ENCODE measurements at places on chromosomes 2 and 18. TPM values are rescaled to one million over a fixed set of nuclear protein-coding genes. Genes with fewer than 3 reads are reported as not detected.

Gene TUBB8B
- total RNA-seq, result not detected

Gene PTPRN
- 0.47 TPM for total RNA-seq

GRCh38 chr2:213763963-213764362, 479.7 kb downstream of the SPAG16 start:
- DNase-seq, result no peak

Gene CFC1
- not detected for total RNA-seq

DNA sequence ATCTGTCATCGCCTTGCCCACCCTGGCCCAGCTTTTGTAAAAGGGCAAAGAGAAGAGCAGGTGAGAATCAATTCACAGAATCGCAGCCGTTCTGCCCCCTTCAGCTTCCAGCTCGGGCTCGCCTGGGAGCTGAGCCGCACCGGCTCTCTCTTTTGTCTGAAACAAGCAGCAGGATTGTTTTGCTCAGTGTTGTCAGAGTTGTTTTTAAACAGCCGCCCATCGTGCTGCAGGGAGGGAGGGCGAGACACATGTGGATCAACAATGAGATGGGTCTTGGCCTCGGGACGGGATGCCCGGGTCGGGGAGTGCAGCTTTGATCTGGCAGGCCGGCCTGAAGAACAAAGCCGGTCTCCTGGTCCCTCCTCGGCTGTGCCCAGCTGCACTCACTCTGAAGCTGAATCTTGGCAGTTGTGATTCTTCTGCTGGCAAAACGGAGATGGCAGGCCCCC, 39.7 kb upstream of the HDAC4 start:
- DNase-seq, result no peak

Gene ASXL3
- 0.47 TPM for total RNA-seq

DNA sequence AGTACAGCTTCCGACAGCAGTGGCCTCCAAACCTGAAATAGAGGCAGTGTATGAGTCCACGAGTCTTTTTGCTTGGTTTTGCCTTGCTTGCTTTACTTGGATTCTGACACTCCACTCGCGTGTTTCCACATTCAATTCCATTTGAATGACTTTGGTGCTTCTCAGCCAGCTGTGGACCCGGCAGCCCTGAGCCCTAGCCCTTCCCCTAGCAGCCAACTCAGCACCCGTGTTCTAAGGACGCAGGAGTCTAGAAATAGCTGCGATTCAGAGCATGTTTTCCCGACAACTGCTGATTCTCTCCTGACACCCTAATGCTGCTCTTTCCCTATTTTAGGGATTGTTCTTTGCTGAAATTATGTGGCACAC, 20.6 kb downstream of the LRRFIP1 start:
- DNase-seq, result no peak

DNA sequence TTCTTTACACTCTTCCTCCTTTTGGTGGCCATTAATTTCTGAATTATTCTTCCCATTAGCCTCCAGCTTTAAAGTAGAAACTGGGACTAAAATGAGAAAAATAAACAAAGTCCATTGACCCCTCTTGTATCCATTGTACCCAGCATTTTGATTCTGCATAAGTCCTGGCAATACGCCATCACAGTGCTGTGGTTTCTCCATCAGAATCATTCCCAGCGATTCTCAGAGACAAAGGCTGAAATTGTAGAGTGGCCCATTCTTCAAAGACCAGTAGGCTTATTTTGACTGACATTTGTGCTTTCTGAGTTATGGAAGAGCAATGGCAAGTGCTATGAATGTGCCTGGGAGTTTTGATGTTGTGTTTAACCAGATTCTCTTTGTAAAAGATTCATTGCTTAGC, 199.3 kb upstream of the GALNT5 start:
- no peak for DNase-seq

DNA sequence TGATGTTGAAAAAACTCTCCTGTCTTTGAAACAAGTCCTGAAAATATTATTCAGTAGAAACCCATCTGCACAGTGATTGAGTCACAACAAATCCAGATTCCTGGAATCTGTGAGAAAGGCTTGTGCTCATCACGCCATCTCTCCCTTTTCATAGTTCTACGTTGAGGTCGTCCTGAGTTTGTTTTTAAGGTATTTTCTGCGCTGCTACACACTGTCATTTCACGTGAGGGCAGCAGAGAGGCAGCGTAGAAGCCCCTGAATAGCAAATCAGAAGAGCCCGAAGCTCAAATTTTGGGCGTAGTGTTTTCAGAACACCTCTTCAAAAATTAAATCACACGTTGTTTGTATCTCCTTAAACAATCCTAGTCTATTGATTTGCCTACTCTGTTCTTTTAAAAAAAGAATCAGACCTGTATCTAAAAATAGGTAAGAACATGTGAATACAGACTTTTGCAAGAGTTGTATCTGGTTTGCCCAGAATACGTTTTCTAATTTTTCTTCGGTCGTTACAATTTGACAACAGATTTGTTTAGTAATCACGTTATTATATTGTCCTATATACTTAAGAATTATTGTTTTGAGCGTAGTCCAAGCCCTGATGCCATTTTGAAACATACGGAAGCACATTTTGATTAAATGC, 61.6 kb upstream of the SLC38A11 start:
- DNase-seq, result no peak

DNA sequence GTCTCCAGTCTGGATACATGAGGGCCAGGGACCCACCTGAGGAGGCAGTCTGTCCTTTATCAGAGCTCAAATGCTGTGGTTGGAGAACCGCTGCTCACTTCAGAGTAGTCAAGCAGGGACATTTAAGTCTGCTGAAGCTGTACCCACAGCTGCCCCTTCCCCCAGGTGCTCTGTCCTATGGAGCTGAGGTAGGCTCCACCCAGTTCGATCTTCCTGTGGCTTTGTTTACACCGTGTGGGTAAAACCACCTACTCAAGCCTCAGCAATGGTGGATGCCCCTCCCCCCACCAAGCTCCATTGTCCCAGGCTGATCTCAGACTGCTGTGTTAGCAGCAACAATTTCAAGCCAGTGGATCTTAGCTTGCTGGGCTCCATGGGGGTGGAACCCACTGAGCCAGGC, 731.4 kb upstream of the HS6ST1 start:
- DNase-seq, result no peak

Gene LRRTM1
- not detected for total RNA-seq

- no peak for DNase-seq
These were observed 118.3 kb downstream of the FIGN start for GRCh38 chr2:163617517-163617916.

DNA sequence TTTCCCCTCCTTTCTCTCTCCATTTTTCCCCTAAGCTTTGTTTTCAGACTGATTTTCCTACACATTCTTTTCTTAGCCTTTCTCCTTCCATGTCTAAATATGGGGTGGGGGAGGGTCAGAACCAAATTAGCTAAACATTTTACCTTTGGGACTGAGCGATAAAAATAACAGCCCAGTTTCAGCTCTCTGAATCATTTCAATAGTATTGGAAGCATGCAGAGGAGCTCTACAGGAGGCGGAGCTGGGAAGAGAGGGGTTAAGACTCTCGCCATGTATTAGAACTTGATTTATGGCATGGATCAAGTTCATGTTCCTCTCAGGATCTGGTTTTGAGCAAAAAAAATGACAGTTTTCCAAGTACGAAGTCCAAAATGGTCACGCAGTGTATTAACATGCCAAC, 109.1 kb downstream of the CPO start:
- DNase-seq, result no peak

Gene KIF1A
- total RNA-seq, result 1.2 TPM

GRCh38 chr2:20551945-20552328, 99.0 kb downstream of the HS1BP3 start:
- no peak for DNase-seq

Gene REG3G
- total RNA-seq, result not detected

DNA sequence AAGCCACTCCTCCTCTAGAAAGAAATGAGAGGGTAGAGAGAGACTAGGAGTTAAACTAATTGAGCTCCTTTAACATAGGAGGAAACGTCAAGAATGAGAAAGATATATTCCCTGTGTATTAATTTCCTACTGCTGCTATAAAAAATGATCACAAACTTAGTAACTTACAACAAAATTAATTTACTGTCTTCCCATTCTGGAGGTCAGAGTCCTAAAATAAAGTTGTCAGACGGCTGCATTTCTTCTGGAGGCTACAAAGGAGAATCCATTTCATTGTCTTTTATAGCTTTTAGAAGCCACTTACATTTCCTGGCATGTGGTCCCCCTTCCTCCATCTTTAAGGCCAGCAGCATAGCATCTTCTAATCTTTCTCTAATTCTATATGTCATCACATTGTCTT, 26.9 kb downstream of the ICA1L start:
- DNase-seq, result no peak

- no peak for DNase-seq
These were observed 169.7 kb upstream of the SMAD2 start for GRCh38 chr18:48100165-48100575.

GRCh38 chr2:30769481-30769780, 37.8 kb downstream of the CAPN13 start:
- no peak for DNase-seq

- no peak for DNase-seq
These were observed 71.4 kb downstream of the NXPH2 start for GRCh38 chr2:138708682-138709241.

GRCh38 chr2:147588191-147588590, 256.6 kb upstream of the ACVR2A start:
- DNase-seq, result no peak

DNA sequence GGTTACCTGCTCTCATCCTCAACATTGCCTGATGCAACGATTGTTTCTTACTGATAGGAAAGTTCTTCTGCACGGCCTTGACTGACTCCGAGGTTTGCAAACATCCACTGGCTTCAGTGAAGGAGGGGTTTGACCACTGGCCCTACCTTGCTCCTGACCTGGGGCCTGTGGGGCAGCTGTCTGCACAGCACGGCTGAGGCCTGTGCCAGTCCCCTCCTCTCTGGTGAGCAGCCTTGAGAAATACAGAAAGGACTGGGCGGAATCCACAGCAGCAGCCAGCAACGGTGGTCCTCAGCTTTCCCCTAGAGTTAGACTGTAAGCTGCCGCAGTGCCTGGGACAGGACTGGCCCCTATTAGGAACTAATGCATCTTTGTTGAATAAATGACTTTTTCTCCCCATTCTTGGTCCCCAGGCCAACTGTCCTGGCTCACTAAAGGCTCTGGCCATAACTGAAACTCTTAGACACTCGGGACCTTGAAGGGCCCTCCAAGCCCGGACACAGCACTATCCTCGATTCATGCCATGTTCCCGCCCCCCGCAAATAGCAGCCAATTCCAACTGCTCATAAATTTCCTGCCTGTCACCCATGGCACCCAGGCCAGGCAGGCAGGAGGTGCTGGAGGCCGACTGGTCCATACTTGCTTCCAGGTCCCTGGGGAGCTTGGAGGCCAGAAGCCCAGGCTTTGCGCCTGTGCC, 26.7 kb downstream of the ATOH8 start:
- DNase-seq, result no peak

DNA sequence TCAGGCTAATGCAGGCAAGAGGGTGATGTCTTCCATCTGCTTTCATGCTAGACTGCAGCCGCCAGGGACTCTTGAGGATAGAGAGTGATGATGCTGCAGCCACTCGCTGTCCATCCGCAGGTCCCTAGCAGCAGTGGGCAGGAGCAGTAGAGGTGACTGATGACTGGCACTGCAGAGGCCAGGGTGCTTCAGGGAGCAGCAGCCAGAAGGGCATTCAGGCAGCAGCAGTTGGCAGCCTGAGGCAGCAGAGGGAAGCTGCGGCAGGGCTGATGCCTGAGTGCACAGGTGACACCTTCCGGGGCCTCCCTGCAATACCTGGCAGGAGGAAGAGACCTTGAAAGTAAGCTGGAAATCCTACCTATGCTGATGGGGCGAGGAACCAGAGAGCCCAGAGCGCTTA, 214.2 kb downstream of the ICOS start:
- no peak for DNase-seq

Gene SGPP2
- 1.4 TPM for total RNA-seq

DNA sequence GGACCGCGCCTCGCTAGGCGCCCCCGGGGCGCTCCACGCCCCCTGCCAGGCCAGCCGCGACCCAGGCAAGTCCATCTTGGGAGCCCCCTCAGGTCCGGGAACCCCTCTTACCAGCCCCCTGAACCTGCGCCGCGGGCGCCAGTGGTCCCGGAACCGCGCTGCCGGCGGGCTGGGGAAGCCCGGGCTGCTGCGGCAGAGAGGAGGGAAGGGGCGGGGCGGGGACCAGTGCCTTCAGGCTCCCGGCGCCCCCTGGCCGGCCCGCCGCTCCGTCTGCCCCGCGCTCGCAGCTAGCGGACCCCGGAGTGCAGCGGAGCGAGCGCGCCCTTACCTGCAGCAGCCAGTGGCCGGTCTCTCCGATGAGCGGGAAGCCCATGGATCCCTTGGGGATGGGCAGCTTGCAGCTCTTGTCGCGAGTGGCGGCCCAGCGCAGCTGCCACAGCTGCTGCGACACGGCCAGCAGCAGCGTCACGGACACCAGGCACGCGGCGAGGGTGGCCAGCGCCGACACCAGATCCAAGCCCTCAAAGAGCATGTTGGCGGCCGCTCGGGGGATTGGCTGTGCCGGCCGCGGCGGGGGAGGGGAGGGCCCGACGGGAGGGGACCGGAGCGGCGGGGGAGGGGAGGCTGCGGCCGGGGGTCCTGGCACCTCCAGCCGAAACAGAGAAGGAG, at the start of gene CYP26B1:
Gene CYP26B1 (minus strand): TSS at position 560 of the 669 bp plus-strand sequence. CDS start 28 bp downstream, at position 532.
- DNase-seq, result no peak

DNA sequence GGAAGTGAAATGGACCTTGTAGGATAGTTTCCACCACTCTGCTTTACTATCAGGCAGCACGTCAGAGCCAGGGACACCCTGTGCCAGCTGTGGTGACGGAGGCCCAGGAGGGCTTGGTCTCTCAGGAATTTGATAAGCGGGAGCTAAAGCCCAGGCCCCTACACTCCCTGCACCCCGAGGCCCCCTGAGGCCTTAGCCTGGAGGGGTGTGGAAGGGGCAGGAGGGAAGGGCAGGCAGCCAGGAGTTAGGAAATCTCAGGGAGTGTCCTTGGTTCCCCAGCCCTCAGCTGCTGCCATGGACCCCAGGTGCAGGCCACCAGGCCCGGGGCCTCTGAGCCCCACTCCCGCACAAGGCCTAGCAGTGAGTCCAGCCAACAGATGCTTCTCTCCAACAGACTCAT, 38.2 kb downstream of the PDIA6 start:
- DNase-seq, result no peak

DNA sequence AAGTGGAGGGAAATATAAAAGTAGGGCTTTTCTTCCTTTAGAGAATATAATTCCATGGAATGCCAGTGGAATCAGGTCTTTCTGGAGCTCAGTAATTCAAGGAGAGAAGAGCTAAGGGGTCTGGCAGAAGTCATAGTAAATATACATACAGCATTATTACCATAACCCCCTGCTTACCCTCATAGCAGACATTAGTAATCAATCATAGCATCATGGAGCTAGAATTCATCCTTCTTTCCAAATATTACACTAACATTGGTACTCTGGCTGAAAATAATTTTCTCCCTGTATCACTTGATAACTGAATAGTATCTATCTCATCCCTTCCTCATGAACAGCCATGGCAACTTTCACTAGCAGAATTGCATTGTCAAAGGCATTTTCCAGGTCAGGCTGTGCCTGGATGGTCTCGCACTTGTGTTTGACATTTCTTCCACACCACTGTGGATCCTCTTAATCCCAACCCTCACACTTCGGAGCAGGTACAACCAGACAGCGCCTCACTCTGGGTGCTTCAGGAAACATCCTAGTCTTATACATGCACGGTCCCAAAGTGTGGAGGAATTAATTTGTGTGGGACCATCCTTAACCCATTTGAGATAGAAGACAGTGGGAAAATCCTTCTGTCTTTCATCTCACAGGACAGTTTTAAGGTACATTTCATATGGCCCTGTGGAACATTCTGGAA, 84.2 kb upstream of the SEC11C start:
- DNase-seq, result no peak

GRCh38 chr2:63399156-63399555, 189.1 kb downstream of the WDPCP start:
- DNase-seq, result no peak
